ENCODE measurements at places on chromosomes 4 and X. TPM values are rescaled to one million over a fixed set of nuclear protein-coding genes. Genes with fewer than 3 reads are reported as not detected.

EIF4E gene
- total RNA-seq = 63.1 TPM

DNA sequence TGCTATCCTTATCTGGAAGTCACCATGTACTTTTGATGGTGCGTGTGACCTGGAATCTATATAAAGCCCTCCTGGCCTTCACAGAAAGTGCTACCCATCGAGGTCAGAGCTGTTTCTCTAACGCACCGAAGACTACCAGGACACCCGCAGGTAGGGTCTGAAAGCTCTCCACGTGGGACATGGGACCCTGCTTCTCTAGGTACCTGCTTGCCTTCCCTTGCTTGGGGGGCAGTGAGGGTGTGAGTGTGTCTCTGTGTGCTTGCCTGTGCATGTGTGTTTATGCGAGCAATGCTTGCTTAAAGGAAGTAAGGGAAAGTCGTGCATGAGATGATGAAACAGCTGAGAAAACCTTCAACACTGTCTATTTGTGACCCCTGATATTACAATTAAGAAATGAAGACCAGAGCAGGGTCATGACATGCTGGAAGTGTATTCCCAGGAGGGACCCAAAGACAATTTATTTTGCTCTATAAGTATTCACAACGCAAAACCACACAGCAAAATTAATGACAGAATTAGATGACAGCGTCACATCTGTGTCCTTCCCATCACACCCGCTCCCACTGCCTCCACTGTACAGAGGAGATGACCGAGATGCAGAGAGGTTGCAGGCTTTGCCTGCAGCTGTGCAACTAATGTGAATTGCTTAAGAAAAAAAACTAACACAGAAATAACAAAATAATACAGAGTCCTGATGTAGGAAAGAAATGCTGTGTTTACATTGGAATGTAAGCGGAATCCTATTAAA lies 76.4 kb upstream of the HELT start:
- no peaks in the 10 kb centered on the region for H3K4me1 ChIP-seq
- no peak overlapping the region for H3K27ac ChIP-seq
- no peaks in the 10 kb centered on the region for H3K27me3 ChIP-seq
- no peak overlapping the region for H3K4me3 ChIP-seq

DNA sequence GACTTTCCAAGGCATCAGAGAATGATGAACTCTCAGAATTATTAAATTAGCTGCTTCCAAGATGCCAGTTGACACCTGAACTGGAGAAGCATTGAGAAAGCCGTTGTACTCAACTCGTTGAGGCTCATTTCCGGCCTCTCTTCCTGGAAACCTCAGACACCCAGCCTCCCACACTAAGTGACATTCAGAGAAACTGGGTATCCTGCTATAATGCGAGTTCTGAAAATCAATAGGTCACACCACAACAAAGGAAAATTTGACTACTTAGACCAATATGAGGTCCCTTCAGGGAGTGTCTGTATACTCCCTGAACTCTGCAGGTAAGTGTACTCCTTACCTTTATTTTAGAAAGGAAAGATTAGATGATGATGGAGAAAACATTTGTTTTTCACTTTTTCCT lies 51.2 kb downstream of the ENPEP start:
- H3K36me3 ChIP-seq = no peaks in the 10 kb centered on the region
- H3K4me1 ChIP-seq = no peaks in the 10 kb centered on the region
- no peak for DNase-seq
- H3K4me3 ChIP-seq = no peak overlapping the region
- H3K27ac ChIP-seq = no peak overlapping the region
- H3K27me3 ChIP-seq = peaks cover 9% of the 10 kb centered on the region

DNA sequence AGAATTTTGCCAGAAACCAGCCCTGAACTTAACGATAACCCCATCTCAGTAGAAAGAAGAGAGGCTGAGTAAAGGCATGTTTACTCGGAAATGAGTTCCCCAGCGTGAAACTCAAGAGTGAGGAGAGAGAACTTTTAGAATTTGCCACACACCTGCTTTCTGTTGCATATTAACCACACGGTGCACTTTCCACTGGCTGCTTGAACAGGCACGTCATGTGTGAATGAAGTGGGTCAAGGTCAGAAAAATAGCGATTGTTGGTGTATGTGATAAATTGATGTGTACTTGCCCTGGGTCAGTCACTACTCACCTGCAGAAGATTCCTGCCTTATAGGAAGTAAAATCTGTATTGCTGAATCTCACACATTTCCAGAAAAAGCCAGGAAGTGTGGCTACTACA lies 395.7 kb downstream of the TRIML1 start:
- H3K27ac ChIP-seq = no peak overlapping the region
- no peaks in the 10 kb centered on the region for H3K36me3 ChIP-seq
- no peaks in the 10 kb centered on the region for H3K27me3 ChIP-seq
- no peak overlapping the region for H3K4me3 ChIP-seq
- no peaks in the 10 kb centered on the region for H3K4me1 ChIP-seq
- no peak for DNase-seq

DNA sequence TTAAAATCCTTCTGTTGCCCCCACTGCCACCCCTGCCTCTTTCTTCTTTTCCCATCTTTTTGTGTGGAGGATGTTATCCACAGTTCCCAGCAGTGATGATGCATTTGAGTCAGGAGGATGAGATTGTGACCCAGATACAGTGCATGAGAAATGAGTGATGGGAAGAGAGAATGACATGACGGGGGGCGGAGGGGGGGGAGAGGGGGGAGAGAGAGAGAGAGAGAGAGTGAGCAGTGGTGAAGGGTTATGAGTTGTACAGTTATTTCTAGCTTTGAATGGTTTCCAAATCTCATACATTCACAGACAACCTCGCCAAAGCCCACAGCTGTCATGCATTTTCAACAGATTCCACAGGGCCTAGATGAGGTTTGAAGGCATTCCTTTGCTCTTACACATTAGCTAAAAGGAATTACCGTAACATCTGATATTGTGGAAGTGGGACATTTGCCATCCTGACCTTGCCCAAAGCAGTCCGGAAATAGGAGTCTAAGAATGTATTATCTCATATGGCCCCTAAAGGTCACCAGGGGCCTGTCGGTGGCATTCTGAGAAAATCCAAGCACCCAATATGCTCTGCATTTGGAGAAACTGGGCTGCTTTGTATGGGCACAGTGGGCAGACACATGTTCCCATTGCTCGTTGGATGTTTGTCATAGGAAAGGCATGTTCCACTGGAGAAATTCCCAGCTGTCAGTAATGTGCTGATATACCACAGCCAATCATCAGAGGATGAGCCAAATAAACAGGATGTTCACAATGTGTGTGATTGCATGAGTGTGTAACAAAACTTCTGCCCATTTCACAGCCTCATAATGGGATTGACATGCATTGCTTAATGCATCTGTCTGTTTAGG lies 435.8 kb downstream of the SPRY1 start:
- H3K36me3 ChIP-seq = no peaks in the 10 kb centered on the region
- no peaks in the 10 kb centered on the region for H3K27me3 ChIP-seq
- no peak overlapping the region for H3K4me3 ChIP-seq
- H3K4me1 ChIP-seq = no peaks in the 10 kb centered on the region
- DNase-seq = no peak
